Activated naive CD4-positive, alpha-beta T cell treated with Interleukin-2 at 50 U/mL for 16 hours (primary cell): ENCODE measurements at places on chromosomes 3 and 15.

DNA sequence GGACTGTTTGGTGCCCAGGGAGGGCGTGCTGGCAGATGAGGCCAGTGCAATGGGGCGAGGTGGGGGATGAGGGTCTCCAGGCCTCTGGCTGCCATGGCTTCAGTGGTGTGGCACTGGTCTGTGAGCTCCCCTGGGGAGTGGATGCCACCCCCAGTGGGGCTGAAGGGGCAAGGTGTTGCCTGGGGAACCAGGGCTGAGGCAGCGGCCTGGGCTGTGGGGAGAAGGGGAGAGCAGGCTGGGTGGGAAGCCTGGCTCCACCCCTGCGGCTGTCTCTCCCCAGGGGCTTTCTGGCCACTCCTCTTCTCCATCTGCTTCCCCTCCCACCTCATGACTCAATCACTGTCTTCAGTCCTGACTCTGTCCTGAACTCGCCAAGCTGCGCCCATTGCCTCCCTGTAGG is 88.4 kb upstream of the TLE3 start:
- no peak for DNase-seq

DNA sequence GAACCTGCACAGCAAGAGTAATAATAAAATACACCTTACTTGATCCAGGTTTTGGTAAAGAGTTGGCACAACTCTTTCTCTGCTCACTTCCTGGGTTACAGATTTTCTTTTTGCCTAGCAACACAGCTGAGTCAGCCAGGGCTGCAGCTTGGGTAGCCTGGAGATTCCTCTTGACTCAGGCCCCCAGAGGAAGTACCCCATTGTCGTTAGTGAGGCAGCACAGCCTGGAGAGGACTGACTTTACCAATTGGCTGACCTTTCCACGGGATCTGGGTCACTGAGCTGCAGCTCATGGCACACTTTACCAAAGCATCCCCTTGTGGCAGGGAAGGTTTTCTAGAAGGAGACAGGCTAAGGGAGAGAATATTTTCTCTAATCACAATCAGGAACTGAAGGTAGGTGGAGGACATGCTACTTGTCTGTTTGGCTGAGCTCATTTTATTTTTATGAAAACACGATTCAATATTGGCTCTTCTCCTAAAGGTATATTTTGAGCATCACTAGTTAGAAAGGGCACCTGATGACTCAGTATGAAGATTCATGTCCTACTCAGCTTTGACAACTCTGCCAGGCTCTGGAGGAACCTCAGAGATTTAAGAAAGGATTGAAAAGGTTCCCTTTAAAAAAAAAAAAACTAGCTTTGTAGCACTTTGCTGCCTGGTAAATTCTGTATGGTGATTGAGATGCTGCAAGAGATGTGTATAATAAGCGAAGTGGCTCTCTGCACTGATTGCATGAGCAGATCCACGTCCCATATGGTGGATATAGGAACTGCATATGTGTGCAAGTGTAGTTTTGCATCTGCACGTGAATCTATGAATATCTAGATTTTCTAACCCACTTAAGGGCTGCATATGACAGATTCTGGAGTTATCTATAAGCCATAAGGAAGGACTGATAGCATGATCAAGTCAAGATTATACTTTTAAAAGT is 124.8 kb downstream of the CHDH start:
- DNase-seq: no peak

GRCh38 chr3:186165331-186165730 is 56.4 kb upstream of the ETV5 start:
- no peak for DNase-seq

DNA sequence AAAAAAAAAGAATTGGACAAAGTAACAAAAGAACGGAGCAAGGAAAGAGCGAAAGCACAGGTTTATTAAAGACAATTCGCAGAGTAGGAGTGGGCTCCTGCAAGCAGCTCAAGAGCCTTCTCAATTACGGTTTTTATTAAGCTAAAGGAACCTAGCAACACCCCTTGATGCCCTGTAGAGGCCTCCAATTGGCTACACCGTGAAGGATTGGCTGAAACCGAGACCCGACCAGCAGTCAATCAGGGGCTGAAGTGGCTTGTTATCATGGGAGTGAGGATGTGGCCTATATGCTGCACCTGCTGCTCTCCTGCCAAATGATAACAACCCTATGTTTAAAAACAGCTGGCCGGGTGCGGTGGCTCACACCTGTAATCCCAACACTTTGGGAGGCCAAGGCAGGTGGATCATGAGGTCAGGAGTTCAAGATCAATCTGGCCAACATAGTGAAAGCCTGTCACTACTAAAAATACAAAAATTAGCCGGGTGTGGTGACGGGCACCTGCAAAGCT is 20.4 kb upstream of the AP3B2 start:
- DNase-seq: no peak

GRCh38 chr3:53103397-53104296 is 26.6 kb downstream of the RFT1 start:
- DNase-seq: no peak

DNA sequence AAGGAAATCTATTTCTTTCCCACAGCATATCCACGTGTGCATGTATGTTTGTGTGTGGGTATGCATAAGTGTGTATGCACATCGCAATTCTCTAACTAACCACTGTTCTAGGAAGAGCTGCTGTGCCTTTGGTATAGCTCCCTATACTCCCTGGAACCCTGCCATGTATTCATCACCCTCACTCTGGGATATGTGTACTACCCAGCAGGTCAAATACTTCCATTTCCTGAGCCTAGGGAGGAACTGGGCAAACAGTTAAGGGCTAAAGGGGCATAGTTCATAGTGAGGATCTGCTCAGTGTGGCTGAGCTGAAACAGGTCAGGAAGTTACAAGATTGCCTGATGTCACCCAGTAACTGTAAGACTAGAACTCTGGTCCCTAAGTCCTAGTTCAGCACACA is 260.4 kb downstream of the RPLP1 start:
- DNase-seq: no peak

- no peak for DNase-seq
These were observed 76.7 kb downstream of the AAGAB start for GRCh38 chr15:67177752-67178151.

GRCh38 chr3:71847794-71848193 is 62.8 kb upstream of the PROK2 start:
- DNase-seq: no peak

DNA sequence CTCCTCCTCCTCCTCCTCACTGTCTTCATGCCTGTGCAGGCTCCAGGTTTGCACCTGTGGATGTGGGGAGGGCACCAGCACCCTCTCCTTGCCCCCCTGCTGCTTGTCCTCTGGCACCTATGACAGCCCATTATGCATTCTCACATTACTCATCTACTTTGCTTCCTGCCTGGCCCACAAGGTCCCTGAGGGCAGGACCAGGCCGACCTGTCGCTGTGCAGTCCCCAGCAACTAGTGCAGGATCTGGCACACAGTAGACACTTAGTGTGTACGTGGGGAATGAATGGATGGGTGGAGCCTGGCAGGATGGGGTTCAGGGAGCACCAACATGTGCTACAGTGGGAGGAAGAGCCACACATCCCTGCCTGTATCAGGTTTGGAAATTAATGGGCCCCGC is 58.3 kb upstream of the TMEM115 start:
- DNase-seq: no peak

DNA sequence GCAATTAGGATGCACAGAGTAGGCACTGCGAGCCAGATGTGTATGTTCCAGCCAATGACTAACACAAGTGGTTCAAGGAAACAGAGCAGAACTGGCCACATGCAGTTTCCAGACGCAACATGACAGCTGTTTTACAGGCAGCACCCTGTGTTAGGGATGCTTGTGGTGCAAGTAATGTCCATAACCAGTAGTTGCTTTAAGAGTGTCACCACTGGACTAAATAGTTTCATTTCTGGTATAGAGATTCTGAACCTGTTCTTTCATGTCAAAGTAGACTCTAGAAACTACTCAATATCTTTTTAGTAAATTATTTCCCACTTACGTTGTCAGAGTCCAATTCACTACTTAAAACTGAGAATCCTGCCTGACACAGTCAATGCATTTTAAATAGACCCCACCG is 14.5 kb upstream of the LPP start:
- no peak for DNase-seq
